ENCODE measurements at places on chromosomes 5 and 9. TPM values are rescaled to one million over a fixed set of nuclear protein-coding genes. Genes with fewer than 3 reads are reported as not detected.

The HSPB3 gene
- 6.5 TPM for total RNA-seq

The GPR150 gene
- total RNA-seq: not detected

The SAXO1 gene
- not detected for total RNA-seq

The MYMK gene
- not detected for total RNA-seq

The LVRN gene
- total RNA-seq: not detected

The PCSK5 gene
- not detected for total RNA-seq

Data from MG63 (cell line).